ENCODE measurements at places on chromosomes 1 and 21.

DNA sequence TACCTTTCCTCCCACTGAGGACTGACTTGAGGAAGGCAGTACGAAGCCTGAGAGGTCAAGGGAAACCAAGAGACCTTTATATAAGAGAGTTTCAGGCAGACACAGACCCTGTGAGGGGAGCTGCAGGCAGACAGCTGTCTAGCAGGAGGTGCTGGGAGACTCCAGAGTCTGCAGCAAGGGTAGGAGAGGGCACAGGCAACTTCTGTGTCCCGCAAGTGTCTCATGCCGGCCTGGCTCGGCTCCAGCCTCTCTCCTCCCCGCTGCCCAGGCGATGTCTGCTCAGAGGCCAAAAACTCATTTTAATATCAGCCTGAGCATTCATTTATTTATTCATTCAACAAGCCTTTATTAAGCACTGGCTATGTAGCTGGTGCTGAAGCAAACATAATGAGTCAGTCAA, 83.0 kb downstream of the KIRREL1 start:
- peaks cover 48% of the 10 kb centered on the region for H3K4me1 ChIP-seq
- peaks cover 24% of the 10 kb centered on the region for H3K36me3 ChIP-seq
- no peak overlapping the region for H3K27ac ChIP-seq
- no peak for DNase-seq

DNA sequence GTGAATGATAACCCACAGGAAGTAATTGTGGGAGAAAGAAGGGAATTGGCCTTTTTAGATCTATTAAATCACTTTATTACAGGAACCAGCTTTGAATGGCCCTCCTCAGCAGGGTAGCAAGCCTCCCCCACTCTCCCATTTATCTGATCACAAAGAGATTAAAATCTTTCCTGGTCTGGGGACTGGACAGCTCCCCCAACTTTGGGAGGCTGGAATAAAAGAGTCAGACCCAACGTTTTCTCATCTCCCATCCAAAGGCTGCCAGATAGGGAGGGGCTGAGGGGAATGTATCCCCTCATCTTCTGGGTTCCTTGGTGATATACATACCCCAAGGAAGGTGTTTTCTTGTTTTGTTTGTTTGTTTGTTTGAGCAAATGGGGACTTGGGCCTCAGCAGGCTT, 2.4 kb downstream of the LIN28A start:
- DNase-seq, result no peak
- no peak overlapping the region for H3K4me3 ChIP-seq
- H3K4me1 ChIP-seq, result peaks cover 25% of the 10 kb centered on the region
- H3K27ac ChIP-seq, result no peak overlapping the region
- no peaks in the 10 kb centered on the region for H3K36me3 ChIP-seq

GRCh38 chr1:177687544-177687943, 282.3 kb downstream of the SEC16B start:
- no peaks in the 10 kb centered on the region for H3K27me3 ChIP-seq
- no peak overlapping the region for H3K27ac ChIP-seq
- DNase-seq, result no peak

DNA sequence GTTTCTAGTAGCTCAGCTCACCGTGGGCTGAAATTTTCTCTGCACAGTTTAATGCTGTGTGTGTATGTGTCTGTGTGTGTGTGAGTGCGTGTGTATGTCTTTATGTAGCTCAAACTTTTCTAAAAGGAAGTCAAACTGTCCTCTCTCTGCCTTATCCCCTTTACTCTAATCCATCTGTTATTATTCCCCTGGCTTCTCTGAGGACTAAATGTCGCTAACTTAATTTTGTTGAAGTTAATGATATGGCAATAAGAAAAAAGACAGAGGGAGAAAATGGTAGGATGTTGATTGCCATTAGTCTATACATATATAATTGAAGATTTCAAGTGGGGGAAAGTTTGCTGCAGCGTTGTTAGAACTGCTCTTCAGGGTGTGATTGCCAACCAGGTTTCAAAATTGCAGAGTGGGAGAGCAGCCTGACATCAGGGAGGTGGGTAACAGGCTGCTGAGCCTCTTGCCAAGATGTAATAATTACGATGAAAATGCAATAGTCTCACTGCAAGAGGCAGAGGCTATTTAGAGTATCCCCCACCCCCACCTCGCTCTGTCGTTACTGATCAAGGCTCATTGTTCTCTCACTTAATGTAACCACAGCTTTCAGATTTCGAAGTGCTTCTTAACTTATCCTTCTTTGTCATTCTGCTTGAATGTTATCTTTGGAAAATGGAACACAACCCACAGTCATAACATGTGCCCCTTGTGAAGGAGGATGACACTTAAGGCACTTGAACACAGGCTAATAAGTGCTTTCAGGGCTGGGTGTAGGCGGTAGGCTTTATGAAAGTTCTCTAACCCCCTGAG, 559.0 kb upstream of the PLXNA2 start:
- peak; percentile 95 for DNase-seq
- H3K36me3 ChIP-seq, result no peaks in the 10 kb centered on the region
- H3K4me3 ChIP-seq, result no peak overlapping the region
- H3K27ac ChIP-seq, result no peak overlapping the region

GRCh38 chr1:38153778-38154470, 107.3 kb upstream of the POU3F1 start:
- H3K27me3 ChIP-seq, result no peaks in the 10 kb centered on the region
- no peaks in the 10 kb centered on the region for H3K36me3 ChIP-seq
- H3K27ac ChIP-seq, result no peak overlapping the region
- DNase-seq, result no peak
- H3K4me1 ChIP-seq, result no peaks in the 10 kb centered on the region

GRCh38 chr21:40339050-40339449, 471.8 kb downstream of the PCP4 start:
- H3K4me1 ChIP-seq, result no peaks in the 10 kb centered on the region
- no peak for DNase-seq
- H3K27me3 ChIP-seq, result no peaks in the 10 kb centered on the region
- no peak overlapping the region for H3K27ac ChIP-seq

DNA sequence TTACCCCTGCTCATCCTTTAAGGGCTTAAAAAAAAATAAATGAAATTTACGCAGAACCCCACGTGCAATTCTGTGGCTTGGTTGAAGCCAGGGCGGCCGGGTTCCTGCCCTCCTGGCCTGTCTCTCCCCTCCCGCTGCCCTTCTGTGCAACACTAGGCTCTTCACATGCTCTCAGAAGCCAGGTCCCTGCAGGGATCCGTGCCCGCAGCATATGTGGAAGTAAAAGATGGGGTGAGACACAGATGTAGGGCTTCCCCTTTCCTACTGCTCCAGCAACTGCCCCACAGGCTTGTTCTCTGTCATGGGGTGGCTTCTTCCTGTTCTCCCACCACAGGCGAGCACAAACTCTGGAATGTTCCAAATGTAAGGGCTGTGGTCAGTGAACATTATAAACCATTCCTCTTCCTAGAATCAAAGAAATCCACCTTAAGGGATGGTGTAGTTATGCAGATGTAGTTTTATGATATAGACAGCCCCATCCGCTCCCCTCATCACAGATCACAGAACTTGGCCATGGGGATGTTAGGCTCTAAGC, 535.4 kb downstream of the KIF26B start:
- H3K27me3 ChIP-seq, result no peaks in the 10 kb centered on the region
- no peak overlapping the region for H3K27ac ChIP-seq
- no peak overlapping the region for H3K4me3 ChIP-seq
- peaks cover 26% of the 10 kb centered on the region for H3K4me1 ChIP-seq
- H3K36me3 ChIP-seq, result peaks cover 53% of the 10 kb centered on the region

DNA sequence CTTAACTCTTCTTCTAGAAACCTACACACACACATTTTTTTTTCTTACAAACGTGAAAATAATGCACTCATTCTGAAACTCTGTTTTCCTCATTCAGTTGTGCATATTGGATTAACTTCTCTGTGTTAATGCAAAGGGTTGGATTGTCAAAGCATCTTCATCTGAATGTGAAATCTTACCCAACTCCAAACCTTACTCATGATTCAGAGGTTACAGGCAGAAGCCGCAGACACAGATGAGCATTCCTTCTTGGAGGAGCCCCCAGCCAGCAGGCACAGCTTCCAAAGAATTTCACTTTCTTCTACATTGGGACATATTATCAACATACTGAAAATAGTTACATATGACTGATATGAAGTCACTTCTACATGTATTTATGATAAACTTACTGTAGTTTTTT, 15.7 kb downstream of the PATJ start:
- H3K4me1 ChIP-seq, result no peaks in the 10 kb centered on the region
- DNase-seq, result no peak
- no peaks in the 10 kb centered on the region for H3K36me3 ChIP-seq
- H3K27ac ChIP-seq, result no peak overlapping the region
- no peak overlapping the region for H3K4me3 ChIP-seq

GRCh38 chr21:44304877-44305293, 5.0 kb downstream of the PFKL start:
- H3K4me3 ChIP-seq, result no peak overlapping the region
- H3K27me3 ChIP-seq, result no peaks in the 10 kb centered on the region
- peak overlapping the region; percentile 45 for H3K27ac ChIP-seq
- H3K4me1 ChIP-seq, result peaks cover 71% of the 10 kb centered on the region

Data from spinal cord (tissue), 10 donors.